ENCODE measurements at places on chromosomes 1 and 21.

DNA sequence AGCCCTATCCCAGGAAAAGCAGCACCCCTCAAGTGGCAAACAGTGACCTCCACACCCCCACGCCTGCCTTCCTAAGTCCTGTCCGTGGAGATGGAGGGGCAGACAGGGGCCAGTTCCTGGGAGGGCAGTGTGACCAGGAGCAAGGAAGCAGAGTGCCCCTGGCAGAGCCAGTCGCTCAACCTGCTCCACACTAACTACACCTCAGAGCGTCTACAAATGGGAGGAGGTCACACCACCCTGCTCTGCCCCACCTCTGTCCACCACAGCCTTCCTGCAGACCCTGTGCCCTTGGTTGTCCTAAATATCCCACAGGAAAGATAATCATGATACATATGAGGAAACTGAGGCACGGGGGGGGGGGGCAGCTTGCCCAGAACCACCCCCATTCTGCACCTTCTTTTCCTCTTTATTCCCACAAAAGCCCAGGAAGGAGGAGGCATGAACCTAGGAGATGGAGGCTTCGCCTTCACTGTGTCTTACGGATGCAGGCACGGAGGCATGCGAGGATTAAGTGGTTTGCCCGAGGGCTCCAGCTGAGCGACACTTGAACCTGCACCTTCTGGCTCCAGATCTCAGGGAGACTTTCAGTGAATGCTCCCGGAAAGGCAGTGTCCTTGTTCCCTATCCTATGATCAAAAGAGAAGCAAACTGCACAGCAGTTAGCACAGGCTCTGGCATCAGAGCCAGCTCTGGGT, 42.7 kb upstream of the SELENON start:
- no peaks in the 10 kb centered on the region for H3K27me3 ChIP-seq
- peaks cover 1% of the 10 kb centered on the region for H3K36me3 ChIP-seq
- H3K4me1 ChIP-seq = peaks cover 25% of the 10 kb centered on the region

- H3K36me3 ChIP-seq = no peaks in the 10 kb centered on the region
- no peak for DNase-seq
- peaks cover 22% of the 10 kb centered on the region for H3K27me3 ChIP-seq
- H3K4me1 ChIP-seq = peaks cover 3% of the 10 kb centered on the region
Observed at GRCh38 chr1:221271701-221272100, 392.5 kb downstream of the HLX start.

DNA sequence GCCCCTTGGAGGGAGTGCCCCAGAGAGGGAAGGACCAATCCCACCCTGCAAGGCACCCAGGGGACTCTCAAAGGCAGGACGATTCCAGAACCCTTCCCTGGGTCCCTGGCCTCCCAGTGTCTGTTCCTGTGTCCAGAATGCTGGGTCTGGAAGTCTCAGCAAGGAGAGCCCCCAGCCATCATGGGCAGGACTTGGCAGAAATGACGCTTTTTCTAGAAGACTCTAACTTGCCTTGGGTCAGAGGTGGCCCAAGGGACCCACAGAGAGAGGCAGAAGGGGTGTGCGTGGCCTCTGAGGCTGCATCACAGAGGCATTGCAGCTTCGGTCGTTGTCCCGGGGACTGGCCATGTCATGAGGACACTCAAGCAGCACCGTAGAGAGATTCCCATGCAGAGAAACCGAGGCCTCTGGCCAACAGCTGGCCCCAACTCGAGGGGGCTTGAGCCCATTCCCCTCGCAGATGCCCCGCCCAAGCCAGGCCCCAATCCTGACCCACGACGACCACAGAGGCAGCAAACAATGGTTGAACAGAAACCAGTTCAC, 57.8 kb downstream of the WNT9A start:
- H3K36me3 ChIP-seq = no peaks in the 10 kb centered on the region
- no peaks in the 10 kb centered on the region for H3K27me3 ChIP-seq
- peaks cover 9% of the 10 kb centered on the region for H3K4me1 ChIP-seq
- no peak overlapping the region for H3K4me3 ChIP-seq
- DNase-seq = no peak
- H3K27ac ChIP-seq = no peak overlapping the region

- H3K27ac ChIP-seq = no peak overlapping the region
- H3K36me3 ChIP-seq = peaks cover 12% of the 10 kb centered on the region
- H3K4me1 ChIP-seq = no peaks in the 10 kb centered on the region
Observed at GRCh38 chr1:231814021-231814420, 187.4 kb downstream of the DISC1 start.

- H3K4me3 ChIP-seq = no peak overlapping the region
- no peaks in the 10 kb centered on the region for H3K4me1 ChIP-seq
- DNase-seq = no peak
- no peaks in the 10 kb centered on the region for H3K36me3 ChIP-seq
- peaks cover 16% of the 10 kb centered on the region for H3K27me3 ChIP-seq
- no peak overlapping the region for H3K27ac ChIP-seq
Observed at GRCh38 chr1:245298781-245299180, 144.0 kb downstream of the KIF26B start.

GRCh38 chr1:17012775-17013490, 1.2 kb upstream of the ATP13A2 start:
- no peaks in the 10 kb centered on the region for H3K36me3 ChIP-seq
- H3K27me3 ChIP-seq = no peaks in the 10 kb centered on the region
- H3K4me3 ChIP-seq = no peak overlapping the region
- no peak overlapping the region for H3K27ac ChIP-seq
- H3K4me1 ChIP-seq = peaks cover 15% of the 10 kb centered on the region
